Eye (tissue), 1 donor: ENCODE measurements at places on chromosomes 2 and 18.
A peak's percentile ranks its signal among the peaks of the same experiment; 100 is the strongest.

GRCh38 chr2:132465917-132466316 lies 49.3 kb downstream of the GPR39 start:
- DNase-seq, result no peak

- DNase-seq, result no peak
Measured at GRCh38 chr2:174859563-174860169, 95.4 kb upstream of the CHRNA1 start.

DNA sequence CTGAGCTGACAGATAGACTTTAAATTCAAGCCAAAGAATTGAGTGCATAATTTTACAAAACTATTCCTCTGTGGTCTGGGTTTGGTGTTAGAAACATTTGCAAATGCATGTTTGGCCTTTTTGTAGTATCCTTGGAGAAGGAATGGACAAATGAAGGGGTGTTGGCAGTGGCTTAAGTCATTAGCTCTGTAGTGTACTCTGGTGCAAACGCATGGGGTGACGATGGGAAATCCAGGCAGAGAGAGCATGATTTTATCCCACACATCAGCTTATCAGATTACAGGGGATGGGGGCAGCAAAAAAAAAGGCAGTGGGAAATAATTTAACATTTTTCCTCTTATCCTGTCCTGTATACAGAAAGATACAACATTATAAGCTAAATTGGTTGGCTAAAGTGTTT lies 320.6 kb downstream of the ZNF516 start:
- no peak for DNase-seq

- DNase-seq, result no peak
Measured at GRCh38 chr2:1236606-1237005, 176.7 kb upstream of the TPO start.

DNA sequence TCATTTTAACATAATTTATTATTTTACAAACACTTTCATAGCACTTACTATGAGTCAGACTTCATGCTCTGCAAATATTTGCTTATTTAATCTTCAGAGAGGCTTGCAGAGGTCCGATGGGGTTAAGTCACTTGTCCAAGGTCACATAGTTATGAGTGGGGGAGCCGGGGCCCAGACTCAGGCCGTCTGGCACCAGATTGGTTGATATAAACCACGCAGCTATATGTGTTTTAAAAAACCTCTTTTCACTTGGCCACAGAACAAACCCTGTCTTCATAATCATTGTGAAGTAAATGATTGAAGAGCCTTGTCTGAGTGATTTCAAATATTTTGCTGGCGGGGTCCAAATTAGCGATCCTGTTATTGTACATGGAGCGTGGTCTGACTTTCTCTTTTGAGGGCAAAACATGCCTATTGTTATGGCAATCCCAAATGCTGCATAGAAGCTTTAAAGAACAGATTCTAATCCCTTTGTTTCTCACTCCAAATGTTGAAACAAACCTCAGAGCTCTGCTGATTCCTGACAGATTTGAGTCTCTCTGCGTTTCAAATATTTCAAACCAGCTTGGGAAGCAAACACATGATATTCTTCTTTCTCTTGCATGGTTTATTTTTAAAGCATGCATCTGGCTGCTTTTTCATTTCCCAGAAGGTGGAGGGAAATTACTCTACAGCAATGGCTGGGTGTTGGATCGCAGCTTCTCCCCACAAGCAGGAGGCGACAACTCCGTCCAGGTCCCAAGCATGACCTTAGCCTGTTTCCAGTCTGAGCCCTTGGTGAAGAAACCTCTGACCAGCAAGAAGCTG lies 142.4 kb downstream of the DDX1 start:
- peak; percentile 54 for DNase-seq

DNA sequence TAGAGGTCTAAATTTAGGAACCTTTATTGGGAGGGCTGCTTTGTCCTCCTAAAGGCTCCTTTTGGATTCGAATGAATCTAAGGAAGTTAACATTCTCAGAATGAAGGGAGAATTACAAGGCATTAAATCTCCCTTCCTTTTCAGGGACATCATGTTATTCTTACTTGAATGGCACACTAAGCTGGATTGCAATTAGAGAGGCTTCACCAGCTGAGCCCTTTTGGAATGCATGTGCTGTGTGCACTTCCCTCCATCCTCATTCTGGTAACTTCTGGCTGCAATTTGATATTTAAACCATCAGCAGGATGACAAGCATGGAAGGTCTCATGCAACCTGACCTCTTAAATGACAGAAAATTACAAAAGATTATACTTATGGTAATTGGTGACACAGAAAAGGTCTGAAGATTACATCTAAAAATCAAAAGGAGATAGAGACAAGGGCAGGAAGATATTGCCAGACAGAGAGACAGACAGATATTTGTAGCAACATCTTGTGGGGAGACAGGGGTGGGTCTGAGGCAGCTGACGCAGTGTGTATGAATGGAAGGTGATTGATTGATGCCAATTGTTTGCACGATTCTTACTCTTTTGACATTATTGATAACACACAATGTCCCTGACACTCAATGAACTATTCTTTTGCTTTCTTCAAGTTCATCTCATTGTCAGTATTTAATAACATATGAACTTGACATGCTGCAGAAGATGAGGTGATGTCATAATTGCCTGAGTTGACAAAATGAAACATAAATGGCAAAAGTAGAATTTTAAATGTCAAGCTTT lies 570.8 kb upstream of the GYPC start:
- DNase-seq, result peak; percentile 65

GRCh38 chr2:54629914-54630857 lies 93.3 kb upstream of the EML6 start:
- no peak for DNase-seq

DNA sequence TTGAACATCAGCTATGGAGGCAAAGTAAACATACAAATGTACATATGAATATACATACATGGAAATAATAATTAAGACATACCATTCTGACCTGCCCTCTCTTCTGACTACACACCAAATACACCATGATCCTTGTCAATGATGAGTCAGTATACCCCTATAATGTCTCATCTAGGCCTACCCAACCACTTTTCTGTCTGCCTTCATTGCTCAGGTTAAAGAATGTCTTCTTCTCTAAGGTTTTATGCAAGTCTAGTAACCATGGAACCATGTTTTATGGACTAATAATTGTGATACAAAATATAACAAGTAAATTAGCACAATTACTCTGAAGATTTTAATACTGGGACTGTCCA lies 128.7 kb downstream of the NCKAP5 start:
- no peak for DNase-seq

DNA sequence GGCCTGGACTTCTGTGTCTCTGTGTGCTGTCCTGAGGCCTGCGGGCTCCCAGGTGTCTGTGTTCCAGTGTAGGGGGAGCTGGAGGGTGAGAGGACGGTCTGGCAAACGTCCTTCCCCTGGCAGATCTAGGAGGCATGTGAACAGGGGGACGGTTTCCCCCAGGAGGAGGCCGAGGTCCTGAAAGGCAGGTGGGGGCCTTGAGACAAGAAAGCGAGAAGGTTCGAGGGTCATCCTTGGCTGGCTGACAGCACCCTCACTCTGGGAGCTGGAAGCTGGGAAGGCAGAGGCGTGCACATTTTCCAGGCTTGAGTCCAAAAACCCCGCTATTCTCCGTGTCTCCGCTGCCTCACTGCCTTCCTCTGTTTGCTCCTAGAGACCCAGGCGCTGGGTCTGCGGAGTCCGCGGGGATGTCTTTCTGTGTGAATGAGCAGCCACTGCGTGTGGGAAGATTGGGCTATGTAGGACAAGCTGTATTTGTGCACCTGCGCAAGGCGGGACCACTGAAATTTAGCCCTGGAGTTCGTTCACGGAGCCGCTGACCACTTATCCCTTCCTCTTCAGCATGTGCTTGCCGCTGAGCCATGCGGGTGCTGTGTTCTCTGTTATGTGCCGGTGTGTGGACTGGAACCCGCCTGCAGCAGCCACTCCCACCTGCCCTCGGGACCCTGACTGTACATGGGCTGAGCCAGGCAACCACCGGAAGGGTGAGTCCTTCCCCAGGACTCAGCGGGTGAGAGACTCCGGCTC lies 43.7 kb downstream of the TWIST2 start:
- DNase-seq, result peak; percentile 26

DNA sequence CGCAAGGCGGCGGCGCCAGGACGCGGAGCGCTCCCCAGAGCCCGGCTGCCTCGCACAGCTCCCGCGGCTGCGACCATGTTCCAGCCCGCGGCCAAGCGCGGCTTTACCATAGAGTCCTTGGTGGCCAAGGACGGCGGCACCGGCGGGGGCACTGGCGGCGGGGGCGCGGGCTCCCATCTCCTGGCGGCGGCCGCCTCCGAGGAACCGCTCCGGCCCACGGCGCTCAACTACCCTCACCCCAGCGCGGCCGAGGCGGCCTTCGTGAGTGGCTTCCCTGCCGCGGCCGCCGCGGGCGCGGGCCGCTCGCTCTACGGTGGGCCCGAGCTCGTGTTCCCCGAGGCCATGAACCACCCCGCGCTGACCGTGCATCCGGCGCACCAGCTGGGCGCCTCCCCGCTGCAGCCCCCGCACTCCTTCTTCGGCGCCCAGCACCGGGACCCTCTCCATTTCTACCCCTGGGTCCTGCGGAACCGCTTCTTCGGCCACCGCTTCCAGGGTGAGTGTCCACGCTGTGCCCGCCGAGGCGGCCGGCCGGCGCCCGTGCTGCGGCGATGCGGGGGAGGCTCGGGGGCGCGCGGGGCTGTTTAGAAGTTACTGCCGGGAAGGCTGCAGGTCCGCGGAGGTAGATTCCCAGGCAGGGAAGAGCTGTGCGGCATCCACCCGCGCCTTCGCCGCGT lies 696 bp downstream of the EMX1 start:
- DNase-seq, result peak; percentile 68

GRCh38 chr2:7011356-7012083 lies 94.3 kb downstream of the RNF144A start:
- peak; percentile 22 for DNase-seq

DNA sequence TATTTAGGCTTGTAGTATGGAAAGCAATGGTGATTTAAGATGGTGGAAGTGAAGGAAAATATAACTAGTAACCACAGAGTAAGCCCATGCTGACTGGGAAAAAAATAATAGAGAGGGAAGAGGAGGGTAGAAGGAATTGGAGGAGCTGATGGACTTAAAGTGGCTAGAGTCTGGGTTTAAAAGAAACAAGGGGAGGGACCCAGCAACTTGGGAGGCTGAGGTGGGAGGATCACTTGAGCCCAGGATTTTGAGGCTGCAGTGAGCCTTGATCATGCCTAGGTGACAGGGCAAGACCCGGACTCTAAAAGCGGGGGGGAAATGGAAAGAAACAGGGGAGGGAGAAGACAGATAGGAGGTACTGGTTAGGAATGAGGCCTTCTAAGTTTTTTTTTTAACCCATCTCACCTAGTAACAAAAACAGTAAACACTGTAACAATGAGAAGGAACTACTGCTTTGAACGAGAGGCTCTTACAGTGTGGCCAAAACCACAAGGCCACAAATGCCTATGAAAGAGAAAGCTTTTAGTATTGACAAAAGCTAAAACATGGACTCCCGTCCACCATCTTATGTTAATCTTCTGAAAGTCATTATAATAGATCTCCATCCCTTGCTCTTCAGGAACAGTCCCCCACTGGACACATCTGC lies 26.6 kb downstream of the METTL8 start:
- DNase-seq, result no peak

GRCh38 chr2:109614715-109615636 lies 812 bp downstream of the SOWAHC start:
- DNase-seq, result peak; percentile 73

DNA sequence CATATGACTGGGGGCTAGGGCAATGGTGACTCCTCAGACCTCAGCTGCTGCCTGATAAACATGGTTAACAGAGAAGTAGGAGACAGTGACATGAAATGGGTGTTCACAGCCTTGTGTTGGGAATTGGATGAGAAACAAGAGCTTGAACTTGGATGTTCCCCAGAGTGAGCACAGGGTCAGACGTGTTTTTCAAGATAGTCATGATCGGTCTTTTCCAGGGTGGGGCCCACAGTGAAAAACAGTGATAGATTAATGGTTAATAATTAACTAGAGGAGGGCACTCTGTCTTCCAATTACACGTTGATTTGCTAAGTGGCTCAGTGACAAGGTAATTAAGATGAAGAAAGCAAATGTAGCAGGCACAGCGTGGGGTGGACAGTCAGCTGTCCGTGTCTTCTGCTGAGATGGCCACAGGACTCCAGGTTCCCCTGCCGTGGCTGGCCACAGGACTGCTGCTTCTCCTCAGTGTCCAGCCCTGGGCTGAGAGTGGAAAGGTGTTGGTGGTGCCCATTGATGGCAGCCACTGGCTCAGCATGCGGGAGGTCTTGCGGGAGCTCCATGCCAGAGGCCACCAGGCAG lies at the start of gene UGT1A3:
TSS of gene UGT1A3 (plus strand) at position 320 of the 579 bp plus-strand sequence. CDS start at position 405, 85 bp downstream.
- DNase-seq, result no peak

GRCh38 chr2:235694721-235695601 lies 201.1 kb downstream of the AGAP1 start:
- DNase-seq, result no peak

- DNase-seq, result peak; percentile 43
Measured at GRCh38 chr2:228039752-228040534, 141.5 kb downstream of the SPHKAP start.

DNA sequence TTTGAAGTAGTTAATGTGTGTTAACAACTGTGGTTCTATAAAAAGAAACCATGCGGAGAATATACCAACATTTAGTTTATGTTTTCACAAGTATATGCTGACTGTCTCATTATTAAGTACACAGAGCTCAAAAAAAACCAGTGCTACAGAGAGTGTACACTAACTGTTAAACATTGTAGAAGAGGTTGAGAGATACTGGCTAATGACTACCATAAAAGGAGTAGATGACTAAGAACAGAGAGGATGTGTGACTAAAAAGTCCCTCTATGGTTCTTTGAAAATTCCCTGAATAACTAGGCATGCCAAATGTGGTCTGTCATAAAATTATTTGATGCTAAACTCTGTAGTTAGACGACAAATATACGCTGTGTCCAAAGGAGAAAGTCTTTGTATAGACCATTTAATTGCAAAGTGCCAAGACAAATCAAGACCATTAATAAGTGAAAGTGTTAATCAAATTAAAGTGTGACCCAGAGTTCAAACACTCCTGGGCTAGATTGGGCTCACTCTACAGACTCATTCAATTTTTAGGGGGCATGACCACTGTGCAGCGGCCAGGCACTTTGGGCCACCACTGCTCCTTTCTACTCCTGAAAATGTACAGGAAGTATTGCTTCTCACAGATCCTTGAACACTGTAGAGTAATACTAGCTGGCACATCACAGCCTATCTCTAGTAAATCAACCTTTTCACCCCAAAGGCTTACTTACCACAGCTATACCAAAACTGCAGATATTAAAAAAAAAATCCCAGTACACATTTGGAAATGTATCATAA lies 45.1 kb upstream of the SERTAD2 start:
- DNase-seq, result no peak

GRCh38 chr18:43932140-43932539 lies 654.9 kb upstream of the SYT4 start:
- no peak for DNase-seq

- no peak for DNase-seq
Measured at GRCh38 chr18:55838841-55839240, 250.8 kb upstream of the TCF4 start.

- DNase-seq, result no peak
Measured at GRCh38 chr2:230382108-230382507, 33.9 kb upstream of the SP100 start.

GRCh38 chr18:32422201-32422600 lies 48.5 kb downstream of the GAREM1 start:
- DNase-seq, result no peak

DNA sequence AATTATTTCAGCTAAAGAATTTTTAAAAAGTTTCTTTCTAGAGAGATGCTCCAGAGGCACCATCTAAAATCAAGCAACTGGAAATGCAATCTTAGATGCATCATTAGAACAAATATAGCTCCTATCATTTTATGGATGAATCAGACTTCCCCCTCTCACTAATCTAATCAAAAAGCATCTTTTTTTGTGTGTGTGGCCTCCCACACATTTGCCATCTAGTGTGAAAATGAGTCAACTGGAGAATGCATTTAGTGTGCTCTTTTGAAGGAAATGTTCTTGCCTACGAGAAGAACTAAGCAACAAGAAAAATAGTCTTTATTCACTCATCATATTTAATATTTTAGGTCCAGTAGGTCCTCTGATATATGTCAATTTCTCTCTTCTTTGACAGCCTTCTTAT lies 39.5 kb upstream of the FIGN start:
- no peak for DNase-seq
